ENCODE measurements at places on chromosomes 6 and 20. TPM values are rescaled to one million over a fixed set of nuclear protein-coding genes. Genes with fewer than 3 reads are reported as not detected.

CST9L gene
- total RNA-seq: not detected

PHACTR3 gene
- 1.6 TPM for total RNA-seq

MRPL18 gene
- total RNA-seq: 57.3 TPM

VSTM2L gene
- total RNA-seq: 61.3 TPM

PRKN gene
- 0.22 TPM for total RNA-seq

BAG2 gene
- total RNA-seq: 3.0 TPM

SOBP gene
- total RNA-seq: not detected

RNF182 gene
- not detected for total RNA-seq

ANKRD66 gene
- total RNA-seq: not detected

CCN6 gene
- not detected for total RNA-seq

TCF15 gene
- total RNA-seq: not detected

ELMO2 gene
- 22.0 TPM for total RNA-seq

PDYN gene
- total RNA-seq: not detected

ATP9A gene
- total RNA-seq: 4.9 TPM

All from placental epithelial cell (primary cell).